Foreskin fibroblast (primary cell): ENCODE measurements at places on chromosomes 12 and 14.

DNA sequence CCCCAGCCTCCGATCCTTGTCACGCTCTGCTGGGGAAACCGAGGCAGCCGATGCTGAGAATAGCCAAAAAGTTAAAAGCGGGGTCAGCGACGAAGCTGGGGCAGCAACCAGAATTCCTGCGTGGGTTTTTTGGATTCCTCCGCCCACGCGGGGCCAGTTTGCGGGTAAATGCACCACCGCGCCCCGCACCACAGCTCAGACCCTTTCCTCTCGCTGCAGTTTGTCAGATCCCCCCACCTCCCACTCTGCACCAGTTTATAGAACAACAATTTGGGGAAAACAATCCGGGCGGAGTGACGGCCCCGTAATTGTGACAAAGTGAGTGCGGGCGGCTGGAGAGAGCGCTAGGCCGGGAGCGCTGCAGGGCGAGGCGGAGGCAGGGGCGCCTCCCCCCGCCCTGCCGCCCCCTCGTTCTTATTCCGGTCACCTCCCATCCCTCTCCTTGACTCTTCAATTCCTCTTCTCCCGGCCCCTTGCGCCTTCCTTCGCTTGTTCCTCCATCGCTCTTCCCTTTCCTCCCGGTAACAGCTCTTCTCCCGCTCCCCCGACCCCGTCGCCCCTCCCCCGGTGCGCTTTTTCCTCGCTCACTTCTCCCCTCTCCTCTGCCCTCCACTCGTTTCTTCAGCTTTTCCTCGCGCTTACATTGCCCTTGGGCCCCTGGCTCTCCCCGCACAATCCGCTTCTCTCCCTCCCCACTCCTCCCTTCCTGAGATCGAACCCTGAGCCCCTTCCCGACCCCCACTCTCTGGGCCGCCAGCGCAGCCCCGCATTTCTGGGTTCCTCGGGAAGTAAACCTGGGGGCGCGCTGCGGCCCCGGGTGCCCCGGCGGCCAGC lies 646 bp upstream of the DNAJC22 start:
- no peak for DNase-seq

DNA sequence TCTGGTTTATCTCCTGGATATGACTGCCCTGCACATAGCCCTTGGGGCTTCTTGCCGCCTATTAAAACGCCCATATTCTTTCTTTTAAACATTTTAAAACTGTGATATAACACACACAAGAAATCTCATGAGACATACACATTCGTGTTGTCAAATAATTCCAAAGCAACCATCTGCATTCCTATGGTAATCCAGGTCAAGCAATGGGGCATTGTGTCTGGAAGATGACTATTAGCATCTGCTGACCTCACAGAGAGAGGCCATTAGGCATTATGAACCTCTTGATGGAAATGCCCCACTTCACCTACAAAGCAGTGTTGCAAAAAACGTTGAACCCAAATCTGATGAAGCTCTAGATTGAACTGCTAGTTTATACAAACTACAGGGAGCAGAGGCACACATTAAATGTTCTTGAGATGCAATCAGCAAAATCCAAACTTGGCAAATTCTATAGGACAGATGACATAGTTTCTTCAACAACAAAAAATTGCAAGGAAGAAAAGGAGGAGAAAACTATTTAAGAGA lies 513.8 kb upstream of the CCDC196 start:
- DNase-seq, result peak; percentile 11

- no peak for DNase-seq
Measured at GRCh38 chr12:132886529-132887477, 602 bp downstream of the CHFR start.

DNA sequence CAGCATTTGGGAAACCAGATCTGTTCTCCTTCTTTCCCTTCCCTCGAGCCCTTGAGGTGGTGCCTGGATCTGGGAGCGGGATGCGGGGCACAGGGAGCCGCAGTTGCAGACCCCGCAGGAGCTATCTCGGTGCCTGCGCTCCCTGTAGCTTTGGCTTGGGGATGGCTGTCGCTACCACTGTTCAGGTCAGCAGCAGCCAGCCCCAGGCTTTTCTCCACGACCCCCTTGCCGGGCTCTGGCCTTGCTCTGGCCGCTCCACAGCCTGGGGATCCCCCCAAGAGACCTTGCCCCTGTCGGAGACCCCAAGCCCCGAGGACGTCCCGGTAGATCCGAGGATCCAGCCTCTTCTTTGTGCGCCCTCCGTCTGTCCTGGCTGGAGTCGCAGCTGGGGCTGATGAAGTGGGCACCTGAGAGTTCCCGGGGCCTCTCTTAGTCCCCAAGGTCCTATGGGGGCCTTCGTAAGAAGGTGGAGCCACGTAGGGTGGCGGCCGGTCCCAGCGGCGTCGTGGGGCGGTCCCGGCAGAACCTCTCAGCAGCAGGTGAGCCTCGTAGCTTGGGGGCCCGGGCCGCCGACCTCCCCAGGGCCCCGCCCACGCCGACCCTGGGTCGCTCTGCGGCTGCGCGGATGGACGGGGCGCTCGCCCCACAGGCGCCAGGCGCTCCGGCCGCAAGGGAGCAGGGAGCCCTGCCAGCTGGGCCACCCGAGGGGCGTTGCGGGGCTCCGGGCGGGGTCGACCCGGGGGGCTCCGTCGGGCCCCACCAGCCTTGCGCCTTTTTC lies 1.3 kb downstream of the DDN start:
- peak; percentile 37 for DNase-seq
